B cell (primary cell): ENCODE measurements at places on chromosomes 2 and 18.

DNA sequence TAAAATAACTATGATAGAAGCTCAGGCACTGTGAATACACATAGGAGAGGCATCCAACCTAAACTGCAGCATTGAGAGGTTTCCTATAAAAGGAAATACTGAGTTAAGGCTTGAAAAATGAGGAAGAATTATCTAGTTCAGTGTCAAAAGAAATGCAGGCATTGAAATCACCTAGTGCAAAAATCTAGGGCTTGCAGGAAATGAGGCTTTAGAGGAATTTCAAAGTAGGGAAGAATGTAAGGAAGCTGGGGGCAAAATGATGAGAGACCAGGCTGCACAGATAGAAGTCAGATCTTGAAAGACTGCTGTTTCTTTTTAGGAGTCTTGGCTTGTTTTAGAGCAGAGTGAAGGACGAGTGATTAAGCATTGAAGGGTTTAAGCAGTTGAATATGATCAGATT is 28.1 kb upstream of the SCYGR2 start:
- no peak for DNase-seq

- peak; percentile 68 for DNase-seq
These were observed 3.2 kb downstream of the EMX1 start for GRCh38 chr2:72920318-72921087.

DNA sequence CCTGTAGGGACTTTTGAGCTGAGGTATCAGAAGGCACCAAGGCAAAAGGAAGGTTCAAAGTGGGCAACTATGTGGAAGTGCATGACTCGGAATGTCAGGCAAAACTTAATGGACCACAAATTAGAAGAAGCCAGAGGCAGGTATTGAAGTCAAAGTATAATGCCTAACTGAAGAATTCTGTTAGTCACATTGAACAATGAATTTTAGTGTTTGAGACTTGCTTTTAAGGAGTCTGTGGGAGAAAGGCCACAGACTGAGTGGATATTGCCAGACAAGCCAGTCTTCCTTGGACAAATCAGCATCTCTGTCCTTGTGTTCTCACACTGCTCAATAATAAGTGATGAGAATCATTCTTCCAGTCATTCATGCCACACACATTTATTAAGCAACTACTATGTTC is 498.9 kb downstream of the STK39 start:
- no peak for DNase-seq

- DNase-seq = no peak
These were observed 385.1 kb upstream of the POU3F3 start for GRCh38 chr2:104468846-104469245.

DNA sequence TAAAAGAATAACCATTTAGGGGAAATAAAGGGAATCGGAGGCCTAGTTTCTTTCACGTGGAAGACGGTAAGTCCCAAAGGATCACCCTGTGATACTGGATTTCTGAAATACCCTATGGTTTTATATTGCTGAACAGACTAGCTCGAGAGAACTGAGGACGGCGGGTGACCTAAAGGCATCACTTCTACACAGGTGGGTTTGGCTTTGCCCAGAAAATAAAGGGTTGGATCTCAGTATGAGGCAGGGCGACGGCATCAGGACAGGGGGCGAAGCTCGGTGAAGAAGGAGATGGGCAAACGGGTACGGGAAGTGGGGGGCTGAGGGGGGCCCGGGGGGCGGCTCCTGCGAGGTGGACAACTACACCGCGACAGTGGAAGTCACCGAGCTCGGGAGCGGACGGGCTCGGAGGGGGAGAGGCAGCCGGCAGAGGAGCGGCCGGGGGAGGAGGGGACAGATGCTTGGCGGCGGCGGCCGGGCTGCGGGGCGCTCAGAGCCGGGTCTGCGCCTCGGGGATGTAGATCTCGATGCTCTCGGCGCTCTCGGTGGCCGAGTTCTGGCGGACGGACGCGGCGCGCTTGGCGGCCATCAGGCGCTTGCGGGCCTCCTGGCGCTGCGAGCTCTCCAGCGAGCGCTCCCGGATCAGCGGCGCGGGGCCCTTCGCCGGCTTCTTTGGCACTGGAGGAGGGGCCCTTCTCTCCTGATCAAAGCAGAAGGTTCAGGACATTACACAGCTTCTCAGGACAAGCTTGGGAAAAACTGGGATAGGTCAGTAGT is 48.9 kb downstream of the TGIF1 start:
- peak; percentile 51 for DNase-seq

DNA sequence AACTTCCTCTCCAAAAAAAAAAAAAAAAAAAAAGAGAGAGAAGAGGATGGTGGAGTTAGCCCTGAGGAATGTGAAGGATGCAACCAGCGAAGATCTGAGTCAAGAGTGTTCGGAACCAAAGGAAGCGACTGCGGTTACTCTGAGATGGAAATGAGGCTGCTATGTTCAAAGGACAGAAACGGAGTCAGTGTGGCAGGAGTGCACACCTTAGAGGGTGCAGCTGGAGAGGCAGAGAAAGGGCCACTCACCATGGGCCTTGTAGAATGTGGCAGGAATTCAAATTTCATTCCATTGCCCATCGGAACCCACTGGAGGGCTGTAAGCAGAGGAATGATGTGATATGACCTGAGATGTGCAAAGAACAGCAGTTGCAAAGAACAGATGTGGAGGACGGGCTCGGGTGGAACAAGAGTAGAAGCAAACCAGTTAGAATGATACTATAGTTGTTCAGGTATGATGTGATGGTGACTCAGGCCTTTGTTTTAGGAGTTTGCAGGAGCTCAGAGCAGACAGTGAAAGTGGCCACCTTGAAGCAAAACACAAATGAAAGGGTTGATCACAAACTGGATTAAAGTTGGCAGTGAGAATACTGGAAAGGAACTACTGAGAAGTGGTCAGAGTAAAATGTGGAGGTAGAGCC is 22.6 kb downstream of the ITGA6 start:
- no peak for DNase-seq

DNA sequence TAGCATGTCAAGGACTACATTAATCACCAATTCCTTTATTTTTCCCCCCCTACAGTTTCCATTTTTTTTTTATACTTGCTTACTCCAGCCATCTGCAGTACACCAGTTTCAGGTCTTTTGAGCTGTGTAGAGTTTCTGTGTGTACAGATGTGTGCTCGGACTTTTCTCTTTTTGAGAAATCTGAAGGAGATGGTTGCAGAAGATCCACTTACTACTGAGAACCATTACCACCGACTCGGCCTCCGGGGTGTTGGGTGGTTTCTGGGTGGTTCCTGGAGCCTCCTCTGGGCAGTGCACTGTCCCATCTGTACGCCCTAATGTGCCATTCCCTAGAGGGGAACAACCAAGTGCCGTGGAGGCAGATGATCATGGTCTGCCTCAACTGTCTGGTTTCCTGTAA is 15.4 kb upstream of the LYPD6B start:
- DNase-seq = no peak

- DNase-seq = no peak
These were observed 43.9 kb downstream of the SS18 start for GRCh38 chr18:26046419-26047077.

- DNase-seq = no peak
These were observed 22.1 kb upstream of the KCNG2 start for GRCh38 chr18:79775441-79776221.

DNA sequence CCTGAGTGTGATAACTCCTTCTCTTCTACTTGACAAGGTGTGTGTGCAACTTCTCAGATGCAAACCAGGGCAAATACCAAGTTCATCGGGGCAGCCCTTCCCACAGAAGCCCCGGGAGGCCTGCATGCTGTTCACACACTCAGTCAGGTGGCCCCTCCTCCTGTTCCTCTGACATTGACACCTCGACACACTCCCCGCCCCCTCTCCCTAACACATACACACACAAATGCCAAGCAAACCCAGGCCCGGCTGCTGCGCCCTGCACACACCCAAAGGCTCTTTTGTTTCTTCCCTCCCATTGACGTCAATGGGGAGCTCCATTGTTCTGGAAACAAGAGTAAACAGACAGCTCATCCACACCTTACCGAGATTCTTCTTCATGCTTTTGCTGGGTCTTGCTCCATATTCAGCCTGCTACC is 1.7 kb upstream of the PER2 start:
- no peak for DNase-seq

GRCh38 chr2:24162494-24162893 is 12.4 kb upstream of the FAM228A start:
- DNase-seq = no peak

- DNase-seq = no peak
These were observed 36.1 kb downstream of the STPG4 start for GRCh38 chr2:47119001-47119400.

GRCh38 chr2:237312021-237312755 is 101.8 kb downstream of the COL6A3 start:
- DNase-seq = no peak

DNA sequence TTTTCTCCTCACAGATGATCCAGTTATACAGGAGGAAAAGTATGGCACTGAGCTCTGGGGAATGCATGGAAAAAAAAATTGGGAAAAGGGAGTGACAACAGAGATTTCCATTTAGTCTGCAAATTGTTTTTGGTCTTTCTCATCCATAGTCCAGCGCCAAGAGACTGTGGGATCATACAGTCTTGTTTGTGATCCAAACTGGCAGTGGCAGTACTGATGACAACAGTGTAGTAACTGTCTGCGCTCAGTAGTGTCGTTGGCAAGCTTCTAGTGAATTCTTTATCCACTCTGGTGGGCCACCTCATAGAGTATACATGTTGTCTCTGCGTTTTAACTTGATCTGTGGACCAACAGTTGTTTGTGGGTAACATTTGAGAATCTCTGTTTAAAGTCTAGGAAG is 37.9 kb downstream of the GALNT1 start:
- DNase-seq = no peak
